Activated CD4-positive, alpha-beta memory T cell treated with anti-CD3 and anti-CD28 coated beads for 36 hours (primary cell): ENCODE measurements at places on chromosomes 13 and 19. TPM values are rescaled to one million over a fixed set of nuclear protein-coding genes. Genes with fewer than 3 reads are reported as not detected.

ZNF700 gene
- 13.0 TPM for total RNA-seq

DNA sequence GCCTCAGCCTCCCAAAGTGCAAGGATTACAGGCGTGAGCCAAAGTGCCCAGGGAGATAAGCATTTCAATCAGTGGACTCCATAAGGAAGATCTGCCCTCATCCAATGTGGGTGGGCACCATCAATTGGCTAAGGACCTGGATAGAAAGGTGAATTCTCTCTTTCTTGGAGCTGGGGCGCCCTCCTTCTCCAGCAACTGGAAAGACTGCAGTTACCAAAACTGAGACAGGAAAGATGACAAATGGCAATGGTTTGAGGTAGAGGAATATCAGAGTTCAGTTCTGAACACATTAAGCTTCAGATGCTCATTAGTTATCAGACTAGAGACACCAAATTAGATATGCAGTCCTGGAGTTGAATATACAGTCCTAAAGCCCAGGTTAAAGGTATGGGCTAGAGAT is 10.5 kb upstream of the ELF1 start:
- H3K36me3 ChIP-seq = no peaks in the 10 kb centered on the region
- no peak overlapping the region for H3K27ac ChIP-seq
- H3K27me3 ChIP-seq = no peaks in the 10 kb centered on the region

DNA sequence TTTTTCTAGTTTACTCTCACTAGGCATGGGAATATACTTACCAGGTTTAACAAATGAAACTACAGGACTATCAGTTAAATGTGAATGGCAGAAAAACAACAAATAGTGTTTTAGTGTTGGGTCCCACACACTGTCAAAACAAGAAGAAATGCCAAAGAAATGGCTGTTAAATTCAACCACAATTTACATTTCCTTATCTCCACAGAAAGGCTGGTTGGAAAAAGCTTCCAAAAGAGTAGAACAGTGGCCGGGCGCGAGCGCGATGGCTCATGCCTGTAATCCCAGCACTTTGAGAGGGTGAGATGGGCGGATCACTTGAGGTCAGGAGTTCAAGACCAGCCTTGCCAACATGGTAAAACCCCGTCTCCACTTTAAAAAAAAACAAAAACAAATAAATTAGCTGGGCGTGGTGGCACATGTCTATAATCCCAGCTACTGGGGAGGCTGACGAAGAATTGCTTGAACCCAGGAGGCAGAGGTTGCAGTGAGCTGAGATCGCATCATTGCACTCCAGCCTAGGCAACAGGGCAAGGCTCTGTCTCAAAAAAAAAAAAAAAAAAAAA is 66.5 kb downstream of the SERP2 start:
- H3K27me3 ChIP-seq = peaks cover 9% of the 10 kb centered on the region
- H3K4me1 ChIP-seq = peaks cover 17% of the 10 kb centered on the region
- H3K4me3 ChIP-seq = no peak overlapping the region
- DNase-seq = no peak
- no peak overlapping the region for H3K27ac ChIP-seq

DNA sequence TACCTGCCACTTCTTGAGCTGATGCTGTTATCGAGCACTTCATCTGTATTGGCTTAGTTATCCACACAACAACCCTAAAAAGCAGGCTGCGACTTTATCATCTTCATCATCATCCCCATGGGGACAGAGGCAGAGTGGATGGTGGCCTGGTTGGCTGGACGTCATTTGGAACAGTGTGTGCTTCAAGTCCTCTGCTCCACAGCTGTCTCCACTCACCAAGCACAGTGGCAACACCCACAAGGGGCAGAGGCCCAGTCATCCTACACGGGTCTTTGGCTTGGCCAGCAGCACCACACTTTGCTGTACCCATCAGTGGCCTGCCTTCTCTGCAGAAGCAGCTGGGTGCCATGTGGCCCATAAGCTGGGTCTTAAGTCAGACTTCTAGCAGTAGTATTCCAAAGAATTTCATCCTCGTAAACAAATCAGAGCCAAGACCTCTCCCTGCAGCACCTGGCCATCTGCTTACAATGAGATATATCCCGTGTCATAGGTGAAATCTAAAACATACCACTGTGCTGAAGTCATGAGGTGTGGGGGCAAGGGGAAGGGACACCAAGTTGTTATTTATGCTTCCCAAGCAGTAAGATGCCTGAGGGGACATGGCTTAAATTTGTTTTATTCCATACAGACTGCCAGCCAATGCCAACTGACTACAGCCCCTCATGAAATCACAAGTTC is 47.9 kb upstream of the EPHX3 start:
- H3K27ac ChIP-seq = peak overlapping the region; percentile 29
- H3K4me3 ChIP-seq = no peak overlapping the region
- H3K4me1 ChIP-seq = peaks cover 85% of the 10 kb centered on the region
- H3K36me3 ChIP-seq = no peaks in the 10 kb centered on the region

GRCh38 chr13:66225072-66225471 is 1005.1 kb downstream of the PCDH9 start:
- no peak overlapping the region for H3K27ac ChIP-seq
- no peaks in the 10 kb centered on the region for H3K27me3 ChIP-seq
- DNase-seq = no peak

KLC3 gene
- not detected for total RNA-seq

GRCh38 chr19:17153996-17154395 is 61.2 kb upstream of the USE1 start:
- peaks cover 18% of the 10 kb centered on the region for H3K36me3 ChIP-seq
- no peak for DNase-seq
- H3K27ac ChIP-seq = no peak overlapping the region
- no peaks in the 10 kb centered on the region for H3K27me3 ChIP-seq
- no peaks in the 10 kb centered on the region for H3K4me1 ChIP-seq

GRCh38 chr19:855566-856120 is 3.5 kb downstream of the ELANE start:
- H3K4me3 ChIP-seq = no peak overlapping the region
- peaks cover 15% of the 10 kb centered on the region for H3K27me3 ChIP-seq
- H3K27ac ChIP-seq = no peak overlapping the region
- DNase-seq = no peak
- no peaks in the 10 kb centered on the region for H3K36me3 ChIP-seq

ADM5 gene
- total RNA-seq = 3.0 TPM

DNA sequence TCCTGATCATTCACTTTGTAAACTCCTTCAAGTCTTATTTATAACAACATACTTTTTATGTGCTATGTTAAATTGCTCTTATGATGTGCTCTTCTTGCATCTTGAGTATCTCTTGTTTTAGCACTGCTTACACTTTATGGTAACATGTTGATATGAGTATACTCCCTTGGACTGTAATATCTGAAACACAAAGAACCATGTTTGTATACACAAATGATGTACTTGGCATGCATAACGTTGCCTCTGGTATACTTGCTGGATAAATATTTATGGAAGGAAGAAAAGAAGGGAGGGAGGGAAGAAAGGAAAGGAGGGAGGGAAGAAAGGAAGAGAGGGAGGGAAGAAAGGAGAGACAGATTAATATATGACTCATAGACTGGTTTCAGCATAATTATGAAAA is 333.2 kb downstream of the PCDH9 start:
- H3K4me3 ChIP-seq = no peak overlapping the region
- no peaks in the 10 kb centered on the region for H3K36me3 ChIP-seq
- no peak overlapping the region for H3K27ac ChIP-seq
- H3K4me1 ChIP-seq = no peaks in the 10 kb centered on the region
- no peak for DNase-seq
- no peaks in the 10 kb centered on the region for H3K27me3 ChIP-seq

TSSK6 gene
- total RNA-seq = 4.7 TPM

- no peaks in the 10 kb centered on the region for H3K27me3 ChIP-seq
- H3K4me1 ChIP-seq = peaks cover 21% of the 10 kb centered on the region
- DNase-seq = no peak
- no peaks in the 10 kb centered on the region for H3K36me3 ChIP-seq
These were observed 238.1 kb downstream of the FOXO1 start for GRCh38 chr13:40428354-40428753.

SLC15A1 gene
- total RNA-seq = not detected

IZUMO2 gene
- not detected for total RNA-seq

DNA sequence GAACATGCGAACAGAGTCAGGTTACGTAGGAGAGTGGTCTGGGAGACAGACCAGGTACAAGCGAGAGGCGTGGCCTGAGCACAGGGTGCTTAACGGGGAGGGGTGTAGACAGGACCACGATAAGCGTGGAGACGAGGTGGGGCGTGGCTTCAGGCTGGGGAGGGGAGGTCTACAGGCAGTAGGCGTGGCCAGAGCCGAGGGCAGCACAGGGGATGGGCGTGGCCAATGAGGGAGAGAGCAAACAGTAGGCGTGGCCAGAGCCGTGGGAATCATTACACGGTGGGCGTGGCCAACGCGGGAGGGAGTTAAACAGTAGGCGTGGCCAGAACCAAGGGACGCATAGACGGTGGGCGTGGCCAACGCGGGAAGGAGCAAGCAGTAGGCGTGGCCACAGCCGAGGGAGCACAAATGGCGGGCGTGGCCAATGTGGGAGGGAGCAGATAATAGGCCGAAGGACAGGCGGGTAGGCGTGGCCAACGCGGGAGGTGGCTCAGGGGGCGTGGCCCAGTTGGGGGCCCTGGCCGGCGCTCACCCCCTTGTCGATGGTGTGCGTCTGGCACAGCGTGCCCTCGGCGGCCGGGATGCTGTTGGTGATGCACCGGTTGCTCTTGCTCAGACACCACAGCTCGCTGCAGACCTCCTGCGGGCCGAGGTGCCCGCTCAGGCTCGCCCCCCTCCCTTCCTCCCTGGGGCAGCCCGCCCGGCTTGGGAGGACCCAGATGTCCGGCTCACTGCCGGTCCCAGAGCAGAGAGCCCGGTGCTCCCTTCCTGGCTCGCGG is 15.2 kb upstream of the MYO1F start:
- no peaks in the 10 kb centered on the region for H3K27me3 ChIP-seq
- H3K36me3 ChIP-seq = no peaks in the 10 kb centered on the region
- peak overlapping the region; percentile 70 for H3K4me3 ChIP-seq
- DNase-seq = peak; percentile 99
- H3K4me1 ChIP-seq = peaks cover 7% of the 10 kb centered on the region

FFAR2 gene
- total RNA-seq = not detected

- peaks cover 39% of the 10 kb centered on the region for H3K27me3 ChIP-seq
- DNase-seq = no peak
- no peak overlapping the region for H3K27ac ChIP-seq
- H3K4me1 ChIP-seq = peaks cover 3% of the 10 kb centered on the region
- H3K36me3 ChIP-seq = no peaks in the 10 kb centered on the region
- peak overlapping the region; percentile 48 for H3K4me3 ChIP-seq
These were observed 38.2 kb upstream of the FLT1 start for GRCh38 chr13:28533125-28533436.

POU4F1 gene
- 0.07 TPM for total RNA-seq

KLK15 gene
- not detected for total RNA-seq

DNA sequence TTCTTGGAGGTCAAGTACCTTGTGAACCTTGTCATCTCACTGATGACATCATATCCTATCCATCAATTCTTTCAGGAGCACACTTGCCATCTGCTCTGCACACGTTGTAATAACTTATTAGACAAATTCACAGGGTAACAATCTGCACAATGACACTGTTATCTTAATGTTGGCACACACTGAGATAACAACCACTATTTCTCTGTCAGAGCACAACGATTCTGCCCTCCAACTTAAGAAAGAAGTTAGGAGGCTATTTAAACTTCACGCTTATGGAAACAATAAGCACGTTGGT is 351.3 kb downstream of the DACH1 start:
- no peaks in the 10 kb centered on the region for H3K4me1 ChIP-seq
- H3K27ac ChIP-seq = no peak overlapping the region
- H3K4me3 ChIP-seq = no peak overlapping the region
- H3K27me3 ChIP-seq = no peaks in the 10 kb centered on the region
- no peak for DNase-seq

DNA sequence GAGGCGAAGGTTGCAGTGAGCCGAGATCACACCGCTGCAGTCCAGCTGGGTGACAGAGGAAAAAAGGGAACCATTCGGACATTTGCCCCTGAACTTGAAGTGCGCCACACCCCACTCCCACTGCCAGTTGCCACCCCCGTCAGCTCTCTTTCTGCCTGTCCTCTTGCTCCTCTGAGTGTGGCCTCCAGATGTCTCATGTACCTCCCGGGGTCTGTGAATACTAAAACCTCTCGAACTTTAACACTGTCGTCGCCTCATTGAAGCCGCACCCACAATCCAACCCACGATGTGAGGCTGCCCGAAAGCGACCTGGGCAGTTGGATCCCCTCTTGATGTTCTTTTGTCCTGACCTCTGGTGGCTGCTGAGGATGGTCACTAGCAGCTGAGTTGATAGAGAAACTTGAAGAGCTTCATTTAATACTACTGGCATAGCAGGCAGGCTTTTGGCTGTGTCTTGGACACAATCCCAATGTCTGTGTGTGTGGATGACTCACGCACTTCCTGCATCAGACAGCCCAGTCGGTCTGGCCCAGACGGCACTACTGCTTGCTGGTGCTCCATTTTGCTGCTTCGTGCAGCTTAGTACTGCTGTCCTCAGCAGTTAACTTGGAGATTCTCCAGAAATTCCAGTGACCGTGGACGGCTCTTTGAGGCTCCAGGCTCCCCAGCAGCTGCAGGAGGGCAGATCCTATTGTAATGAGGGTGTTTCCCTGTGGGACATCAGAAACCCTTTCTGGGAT is 4.2 kb downstream of the FPR3 start:
- no peaks in the 10 kb centered on the region for H3K4me1 ChIP-seq
- no peak overlapping the region for H3K27ac ChIP-seq
- DNase-seq = no peak
- no peak overlapping the region for H3K4me3 ChIP-seq
- peaks cover 3% of the 10 kb centered on the region for H3K27me3 ChIP-seq

ZNF229 gene
- total RNA-seq = 0.05 TPM

DNA sequence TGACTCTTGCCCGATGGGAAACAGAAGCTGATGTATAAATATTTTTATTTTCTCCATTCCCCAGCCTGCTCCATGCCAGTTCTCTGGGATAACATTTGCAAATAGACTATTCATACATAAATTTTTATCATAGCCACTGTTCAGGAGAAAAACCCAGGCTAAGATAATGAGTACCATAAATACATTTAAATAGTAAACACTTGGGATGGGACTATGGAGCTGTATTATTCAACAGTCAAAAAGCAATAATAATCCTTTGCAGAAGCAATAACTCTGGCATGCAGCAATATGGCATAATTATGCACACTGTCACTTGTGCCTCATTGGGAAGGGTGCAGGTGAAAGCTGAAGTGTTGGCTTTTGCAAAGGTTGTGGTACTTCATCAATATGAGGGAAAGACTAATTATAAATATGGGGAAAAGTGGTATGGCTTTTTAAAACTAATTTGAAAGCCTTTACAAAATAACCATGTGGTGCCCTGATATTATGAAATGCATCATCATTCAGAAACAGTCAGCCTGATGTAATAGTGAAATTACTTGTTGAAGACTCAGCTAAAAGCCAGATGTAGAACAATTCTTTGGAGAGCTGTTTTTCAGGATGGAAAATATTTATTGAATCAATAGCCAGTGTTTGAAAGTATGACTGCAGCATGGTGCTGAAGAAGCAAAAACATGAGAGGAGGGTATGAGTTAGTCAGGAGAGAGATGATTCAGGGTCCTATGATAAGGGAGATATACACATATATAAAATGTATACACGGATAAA is 2476.7 kb downstream of the PCDH9 start:
- H3K4me3 ChIP-seq = no peak overlapping the region
- H3K36me3 ChIP-seq = no peaks in the 10 kb centered on the region
- no peak overlapping the region for H3K27ac ChIP-seq
- no peak for DNase-seq

FCER2 gene
- total RNA-seq = 4.1 TPM
